Retina (tissue), 1 donor: ENCODE measurements at places on chromosomes 5 and 9.

DNA sequence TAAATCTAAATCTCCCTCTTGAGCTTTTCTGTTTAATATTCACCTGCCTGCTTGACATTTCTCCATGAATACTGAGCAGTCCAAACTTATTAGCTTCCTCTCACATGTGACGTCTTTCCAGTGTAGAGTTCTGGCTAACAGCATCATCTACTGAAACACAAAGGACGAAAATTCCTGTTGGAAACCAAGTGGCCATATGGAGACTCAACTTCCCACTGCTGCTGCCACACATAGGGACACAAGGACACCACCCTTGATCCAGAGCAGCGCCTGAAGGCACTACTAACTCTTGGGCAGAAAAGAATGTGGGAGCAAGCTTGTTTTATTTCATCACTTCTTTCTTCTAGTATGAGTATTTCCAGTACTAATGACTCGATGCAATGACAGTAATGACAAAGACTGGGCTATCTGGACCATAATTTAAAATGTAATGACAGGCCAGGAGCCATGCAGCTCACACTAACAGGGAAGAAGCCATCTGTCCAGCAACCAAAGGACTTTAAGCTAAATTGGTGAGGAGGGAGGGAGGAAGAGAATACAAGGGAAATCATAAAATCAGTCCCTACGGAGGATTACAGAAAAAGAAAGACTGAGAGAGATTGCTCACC lies 19.2 kb downstream of the RNF130 start:
- DNase-seq = no peak

- peak; percentile 51 for DNase-seq
These were observed 78.4 kb upstream of the ATP10B start for GRCh38 chr5:160930406-160930805.

- DNase-seq = no peak
These were observed 82.3 kb upstream of the FREM1 start for GRCh38 chr9:14992516-14992915.

DNA sequence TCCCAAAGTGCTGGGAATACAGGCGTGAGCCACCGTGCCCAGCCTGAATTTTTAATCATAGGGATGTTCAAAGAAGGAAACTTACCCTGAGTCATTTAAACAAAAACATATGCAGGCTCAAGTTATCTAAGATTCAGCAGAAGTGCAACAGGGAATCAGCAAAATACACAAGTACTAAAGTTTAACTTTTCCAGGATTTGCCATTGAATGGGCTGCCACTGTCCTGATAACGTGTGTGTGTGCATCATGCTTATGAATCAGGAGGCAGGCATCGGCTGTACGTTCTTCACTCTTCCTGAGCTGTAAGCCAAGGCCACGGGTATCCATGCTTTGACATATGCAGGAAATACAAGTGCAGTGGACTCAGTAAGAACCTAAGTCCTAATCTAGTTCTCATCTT lies 48.8 kb upstream of the FST start:
- DNase-seq = no peak

GRCh38 chr5:180376511-180376910 lies 23.4 kb upstream of the GFPT2 start:
- DNase-seq = no peak
